ENCODE measurements at places on chromosomes 4 and X.
A peak's percentile ranks its signal among the peaks of the same experiment; 100 is the strongest.

- no peak for DNase-seq
Measured at GRCh38 chr4:186018784-186019183, 50.2 kb upstream of the TLR3 start.

GRCh38 chrX:134685668-134686067 is 27.4 kb upstream of the PLAC1 start:
- no peak for DNase-seq

GRCh38 chr4:3675251-3676115 is 90.7 kb upstream of the ADRA2C start:
- DNase-seq = no peak

DNA sequence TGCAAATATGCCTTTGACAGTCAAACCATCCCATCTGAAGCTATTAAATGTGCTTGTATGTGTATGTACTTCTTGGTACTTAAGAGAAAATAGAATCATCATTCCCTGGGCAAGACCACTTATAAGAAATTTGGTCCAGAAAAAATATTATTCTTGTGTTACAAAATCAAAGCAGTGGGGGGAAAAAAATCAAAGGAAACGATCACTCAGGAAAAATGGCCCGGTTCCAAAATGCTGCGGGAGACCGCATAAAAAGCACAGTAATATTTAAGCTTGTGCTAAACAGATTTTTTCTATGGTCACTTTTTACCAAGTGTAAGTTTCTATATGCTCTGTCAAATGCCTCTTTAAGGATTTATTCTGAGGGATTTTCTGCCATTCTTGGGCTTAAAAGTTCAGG is 36.1 kb downstream of the RAI2 start:
- no peak for DNase-seq

- no peak for DNase-seq
Measured at GRCh38 chr4:7765666-7766065, 174.0 kb downstream of the AFAP1 start.

DNA sequence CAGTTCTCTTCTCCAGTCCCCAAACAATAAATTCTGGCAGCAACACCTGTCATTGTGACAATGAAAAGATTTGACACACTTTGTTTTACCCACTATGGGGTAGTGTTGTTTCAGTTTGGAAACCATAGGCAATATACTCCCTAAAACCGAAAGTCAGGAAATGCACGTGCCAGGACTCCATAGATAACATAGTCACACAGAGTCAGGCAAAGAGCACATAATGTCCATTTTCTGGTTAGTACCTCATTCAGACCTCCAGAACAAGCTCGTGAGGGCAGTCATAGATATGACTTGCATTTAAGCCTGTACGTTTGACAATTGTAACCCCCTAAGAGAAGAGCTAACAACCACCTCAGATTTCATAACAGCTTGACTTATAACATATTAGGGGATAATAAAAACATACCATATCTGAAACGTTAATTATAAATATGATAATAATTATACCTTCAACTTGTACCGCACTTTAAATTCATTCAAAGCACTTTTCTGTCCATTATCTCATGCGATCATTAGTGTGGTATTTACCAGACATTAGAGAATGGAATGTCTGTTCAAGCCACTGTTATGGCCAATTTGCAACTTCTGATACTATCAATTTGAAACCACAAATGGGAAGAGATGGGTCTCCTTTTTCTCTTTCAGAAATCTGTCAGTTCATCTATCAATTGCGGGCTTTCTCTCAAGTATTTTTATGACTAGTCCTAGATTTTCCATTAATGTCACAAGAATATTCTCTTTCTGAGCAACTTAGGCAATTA is 147.4 kb downstream of the LDB2 start:
- DNase-seq = no peak

DNA sequence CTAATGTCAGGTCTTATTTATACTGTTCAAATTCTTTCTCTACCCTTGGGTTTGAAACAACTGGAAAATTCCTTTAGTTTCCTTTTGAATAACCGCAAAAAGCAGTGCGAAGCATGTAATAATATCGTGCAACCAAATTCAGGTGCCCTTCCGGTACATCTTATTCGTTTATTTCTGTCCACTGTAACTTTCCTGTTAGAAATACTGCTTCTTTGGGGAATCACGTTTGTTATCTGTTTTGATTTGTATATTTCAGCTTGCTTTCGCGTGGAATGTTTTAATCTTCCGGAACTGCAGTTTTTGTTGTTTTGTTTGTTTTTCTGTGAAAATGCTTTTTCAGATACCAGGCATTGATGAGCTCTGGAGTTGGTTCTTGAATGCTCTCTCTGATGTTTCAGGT is 85.7 kb upstream of the HPRT1 start:
- no peak for DNase-seq

- DNase-seq = no peak
Measured at GRCh38 chr4:169823685-169824084, 65.9 kb upstream of the HPF1 start.

DNA sequence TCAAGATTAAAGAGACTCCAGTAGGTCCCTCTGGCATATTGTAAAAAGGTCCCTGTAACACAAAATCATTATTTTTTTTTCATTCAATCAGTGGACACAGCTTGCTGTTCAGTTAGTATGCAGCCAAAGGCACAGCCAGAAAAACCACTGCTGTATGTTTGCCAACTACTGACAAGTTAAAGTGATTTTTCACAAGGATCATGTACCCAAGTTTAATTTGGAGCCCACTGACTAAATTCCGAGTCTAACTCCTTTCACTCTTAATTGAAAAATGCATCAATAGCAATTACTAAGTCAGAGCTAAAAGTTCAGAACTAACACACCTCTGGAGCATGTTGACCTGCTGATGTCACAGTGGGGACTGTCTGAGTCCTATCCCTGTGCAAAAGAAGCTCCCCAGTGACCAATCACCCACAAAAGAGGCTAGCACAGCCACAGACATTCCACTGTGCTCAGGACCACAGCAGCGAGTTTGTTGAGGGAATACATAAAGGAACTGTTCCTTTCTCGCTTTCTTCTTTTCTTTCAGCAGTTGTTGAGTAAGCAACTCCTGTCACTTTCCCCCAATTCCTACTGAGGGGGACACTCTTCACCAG is 60.4 kb downstream of the STX18 start:
- no peak for DNase-seq

GRCh38 chr4:109574443-109574850 is 14.4 kb downstream of the MCUB start:
- no peak for DNase-seq

DNA sequence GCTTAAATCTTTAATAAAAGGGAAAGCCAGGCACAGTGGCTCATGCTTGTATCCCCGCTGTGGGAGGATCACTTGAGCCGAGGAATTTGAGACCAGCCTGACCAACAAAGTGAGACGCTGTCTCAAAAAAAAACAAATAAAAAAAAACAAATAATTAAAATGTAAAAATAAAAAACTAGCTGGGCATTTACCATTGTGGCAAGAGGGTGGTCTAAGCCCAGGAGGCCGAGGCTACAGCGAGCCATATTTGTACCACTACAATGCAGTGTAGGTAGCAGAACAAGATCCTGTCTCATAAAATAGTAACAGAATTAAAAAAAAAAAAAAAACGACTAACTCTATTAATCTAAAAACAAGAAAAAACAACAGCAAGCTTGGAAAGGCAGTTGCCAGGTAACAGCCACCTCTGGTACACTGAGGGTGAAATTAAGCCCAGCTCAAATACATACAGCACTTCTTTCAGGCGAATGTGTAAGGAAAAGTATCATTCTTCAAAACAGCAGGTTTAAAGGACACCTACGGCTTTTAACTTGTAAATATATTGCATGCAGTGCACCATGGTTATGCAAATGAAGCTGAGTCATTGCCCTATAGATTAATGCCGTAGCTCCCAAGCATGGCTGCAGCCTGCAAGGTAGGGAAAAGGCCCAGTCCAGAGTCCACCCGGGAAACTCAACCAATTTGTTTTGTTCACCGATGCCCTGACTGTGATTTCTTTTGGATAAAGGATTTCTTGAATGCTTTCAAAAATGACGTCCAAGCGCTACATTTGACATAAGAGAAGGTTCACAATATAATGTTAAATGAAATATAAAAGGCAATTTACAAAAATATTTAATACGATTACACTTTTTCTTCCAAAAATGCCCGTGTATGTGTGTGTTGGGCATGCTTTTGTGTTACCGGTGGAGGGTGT is 14.5 kb upstream of the TXLNG start:
- DNase-seq = no peak

- DNase-seq = no peak
Measured at GRCh38 chrX:56618323-56618722, 54.9 kb downstream of the UBQLN2 start.

DNA sequence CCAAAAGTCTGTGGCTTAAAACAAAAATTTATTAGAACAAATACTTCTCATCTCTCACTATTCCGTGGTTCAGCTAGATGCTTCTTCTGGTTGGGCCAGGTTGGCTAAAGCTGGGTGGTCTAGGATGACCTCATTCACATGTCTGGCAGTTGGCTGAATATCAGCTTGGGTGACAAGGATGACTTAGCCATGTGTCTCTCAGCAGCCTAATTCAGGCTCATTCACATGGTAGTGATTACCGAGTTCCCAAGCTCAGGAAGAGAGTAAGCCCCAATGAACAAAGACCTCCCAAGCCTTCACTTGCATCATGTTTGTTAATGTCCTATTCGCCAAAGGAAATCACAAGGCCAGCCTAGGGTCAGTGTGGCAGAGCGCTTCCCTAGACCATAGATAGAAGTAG is 119.4 kb downstream of the FANCB start:
- DNase-seq = no peak

DNA sequence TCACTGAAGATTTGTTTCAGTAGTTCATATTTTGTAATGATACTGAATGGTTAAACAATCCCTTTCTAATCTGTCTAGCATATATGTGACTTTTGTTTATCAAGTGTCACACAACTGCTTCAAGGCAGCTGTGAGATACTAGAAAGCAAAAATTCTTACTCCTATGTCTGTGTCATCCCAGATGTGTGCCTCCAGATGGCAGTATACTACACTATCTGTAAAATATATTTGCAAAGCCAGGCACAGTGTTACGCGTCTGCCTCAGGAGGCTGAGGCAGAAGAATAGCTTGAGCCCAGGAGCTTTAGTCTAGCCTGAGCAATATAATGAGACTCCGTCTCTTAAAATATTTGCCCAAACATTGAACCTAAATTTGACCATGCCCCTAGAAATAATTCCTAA is 4.0 kb downstream of the NUDT10 start:
- no peak for DNase-seq

DNA sequence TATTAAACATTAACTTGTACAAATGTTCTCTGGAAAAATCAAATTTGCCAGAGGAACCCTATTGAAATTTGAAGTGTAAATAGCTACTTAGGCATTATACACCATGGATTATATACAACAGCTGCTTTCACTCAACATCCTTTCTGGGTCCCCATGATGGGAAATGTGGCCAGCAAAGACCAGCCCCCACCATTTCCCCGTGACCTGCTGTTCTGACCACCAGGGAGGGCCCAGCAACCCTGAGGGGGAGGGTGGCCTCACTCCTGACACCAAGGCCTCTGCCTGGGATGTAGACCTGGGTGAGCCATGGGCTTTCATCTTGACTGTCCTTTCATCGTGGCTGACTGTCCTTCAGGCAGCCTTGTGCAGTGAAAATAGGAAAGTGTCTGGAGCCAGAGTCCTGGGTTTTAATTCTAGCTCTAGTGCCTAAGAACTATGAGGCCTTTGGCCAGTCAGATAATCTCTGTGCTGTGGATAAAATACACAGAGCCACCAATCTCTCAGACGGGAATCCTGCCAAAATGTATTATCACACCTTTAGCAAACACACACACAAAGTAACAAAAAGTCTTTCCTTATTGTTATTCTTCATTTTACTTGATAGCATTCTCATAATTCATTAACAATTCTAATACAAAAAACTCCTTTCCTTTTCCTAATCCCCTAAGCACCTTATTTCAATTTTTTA is 45.1 kb downstream of the NR3C2 start:
- no peak for DNase-seq

DNA sequence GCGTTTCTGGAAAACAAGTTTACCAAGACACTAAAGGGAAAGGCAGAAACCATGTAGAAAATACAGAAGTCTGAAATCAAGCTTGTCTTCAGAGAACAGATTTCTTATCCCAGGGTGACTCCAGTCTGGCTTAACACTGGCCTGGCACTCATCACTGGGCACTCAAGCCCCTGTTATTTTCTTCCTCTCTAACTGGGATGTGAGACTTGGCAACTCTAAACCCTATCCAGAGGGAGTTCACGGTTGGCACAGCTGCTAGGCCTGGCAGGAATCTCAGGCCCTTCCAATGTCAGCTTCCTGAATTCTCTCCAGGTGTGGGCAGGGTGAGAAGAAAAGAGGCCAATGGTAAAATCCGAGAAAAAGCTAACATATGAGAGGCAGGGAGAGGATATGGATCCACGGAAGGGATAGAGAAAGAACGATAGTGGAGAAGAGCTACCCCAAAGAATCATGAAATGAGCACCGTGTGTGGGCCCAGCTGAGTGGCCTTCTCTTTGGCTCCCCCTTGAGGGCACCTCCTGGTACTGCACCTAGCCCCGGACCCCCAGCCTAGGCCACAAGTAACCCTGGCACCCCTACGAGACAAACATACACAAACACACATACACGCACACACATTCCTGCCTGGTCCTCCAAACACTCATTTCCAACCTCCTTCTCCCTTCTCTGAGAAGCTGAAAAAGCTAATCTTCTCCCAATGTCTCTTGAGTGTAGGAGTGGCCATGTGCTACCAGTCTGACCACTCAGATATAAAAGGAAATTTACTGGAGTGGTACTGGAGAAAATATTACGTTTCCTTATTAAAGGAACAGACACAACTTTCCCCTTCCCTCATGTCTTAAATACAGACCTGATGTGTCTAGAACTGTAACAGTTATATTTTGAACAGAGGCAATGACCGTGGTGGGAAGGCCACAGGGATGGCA is 16.6 kb upstream of the PTCHD1 start:
- peak; percentile 4 for DNase-seq

DNA sequence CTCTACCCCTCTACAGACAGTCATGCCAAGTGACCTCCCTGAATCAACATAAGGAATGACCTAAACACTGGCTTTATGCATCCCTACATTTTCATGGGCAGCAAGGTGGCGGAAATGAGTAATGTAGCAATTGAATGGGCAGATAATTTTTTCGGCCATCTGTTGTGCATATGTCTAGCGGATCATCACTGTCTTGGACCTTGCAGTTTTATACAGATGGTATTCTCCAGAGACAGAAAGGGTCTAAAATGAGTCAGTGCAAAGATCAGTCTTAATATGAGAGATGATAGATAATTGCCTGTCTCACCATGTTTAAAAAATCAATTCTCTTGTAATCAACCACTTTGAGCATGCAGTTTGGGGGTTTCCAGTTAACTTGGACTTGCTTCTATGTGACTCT is 177.3 kb upstream of the DKK2 start:
- DNase-seq = no peak

- no peak for DNase-seq
Measured at GRCh38 chr4:186982160-186982559, 258.5 kb upstream of the FAT1 start.
